Mucosa of gallbladder (tissue), 1 donor: ENCODE measurements at places on chromosomes 3 and 15. TPM values are rescaled to one million over a fixed set of nuclear protein-coding genes. Genes with fewer than 3 reads are reported as not detected.

The SNX22 gene
- 1.0 TPM for total RNA-seq

- DNase-seq = peak; percentile 80
Observed at GRCh38 chr15:57559875-57560274, 31.8 kb upstream of the MYZAP start.

GRCh38 chr15:60010858-60011257 is 6.7 kb downstream of the FOXB1 start:
- DNase-seq = no peak

GRCh38 chr3:79405183-79405582 is 362.6 kb downstream of the ROBO1 start:
- DNase-seq = no peak

- DNase-seq = no peak
Observed at GRCh38 chr3:39100500-39100886, 6.9 kb downstream of the GORASP1 start.

DNA sequence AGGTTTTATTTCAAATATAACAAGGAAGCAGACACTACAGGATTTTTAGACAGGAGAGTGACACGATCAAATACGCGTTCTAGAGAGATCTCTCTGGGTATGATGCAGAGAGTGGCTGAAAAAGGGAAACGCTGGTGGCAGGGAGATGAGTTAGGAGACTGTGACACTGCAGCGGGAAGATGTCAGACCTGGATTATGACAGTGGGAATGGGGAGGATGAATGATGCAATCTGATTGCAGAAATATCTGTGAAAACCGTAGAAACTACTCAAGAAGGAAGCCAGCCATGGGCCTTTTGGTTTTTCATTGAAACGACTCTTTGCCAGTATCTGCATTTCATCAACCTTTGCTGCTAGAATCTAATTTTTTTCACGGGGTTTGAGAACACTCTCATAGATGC is 157.9 kb downstream of the FAM43A start:
- no peak for DNase-seq

- no peak for DNase-seq
Observed at GRCh38 chr3:62955126-62955525, 79.9 kb upstream of the CADPS start.

GRCh38 chr3:24704496-24704895 is 209.8 kb upstream of the THRB start:
- no peak for DNase-seq

DNA sequence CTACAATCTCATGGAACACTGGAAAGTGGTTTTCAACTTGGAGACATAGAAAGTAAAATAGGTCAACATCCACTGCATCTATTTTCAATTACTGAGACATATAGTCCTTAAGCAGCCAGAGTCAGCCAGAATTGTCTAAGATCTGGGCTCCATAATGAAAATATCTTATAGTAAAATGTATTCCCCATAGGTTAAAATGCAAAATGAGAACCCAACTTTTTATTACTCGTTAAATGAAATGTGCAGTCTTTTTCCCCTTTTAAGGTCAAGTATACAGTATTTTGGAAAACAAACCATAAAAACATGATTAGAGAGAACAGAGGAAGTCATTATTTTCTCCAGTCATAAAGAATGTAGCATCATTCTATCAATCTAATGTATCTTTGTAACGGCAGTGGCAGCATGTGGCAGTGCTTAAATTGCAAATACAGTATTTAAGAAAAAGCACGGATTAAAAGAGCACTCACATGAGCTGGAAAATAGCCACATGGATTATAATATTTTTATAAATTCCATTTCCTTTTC is 64.4 kb upstream of the CPB1 start:
- DNase-seq = no peak

DNA sequence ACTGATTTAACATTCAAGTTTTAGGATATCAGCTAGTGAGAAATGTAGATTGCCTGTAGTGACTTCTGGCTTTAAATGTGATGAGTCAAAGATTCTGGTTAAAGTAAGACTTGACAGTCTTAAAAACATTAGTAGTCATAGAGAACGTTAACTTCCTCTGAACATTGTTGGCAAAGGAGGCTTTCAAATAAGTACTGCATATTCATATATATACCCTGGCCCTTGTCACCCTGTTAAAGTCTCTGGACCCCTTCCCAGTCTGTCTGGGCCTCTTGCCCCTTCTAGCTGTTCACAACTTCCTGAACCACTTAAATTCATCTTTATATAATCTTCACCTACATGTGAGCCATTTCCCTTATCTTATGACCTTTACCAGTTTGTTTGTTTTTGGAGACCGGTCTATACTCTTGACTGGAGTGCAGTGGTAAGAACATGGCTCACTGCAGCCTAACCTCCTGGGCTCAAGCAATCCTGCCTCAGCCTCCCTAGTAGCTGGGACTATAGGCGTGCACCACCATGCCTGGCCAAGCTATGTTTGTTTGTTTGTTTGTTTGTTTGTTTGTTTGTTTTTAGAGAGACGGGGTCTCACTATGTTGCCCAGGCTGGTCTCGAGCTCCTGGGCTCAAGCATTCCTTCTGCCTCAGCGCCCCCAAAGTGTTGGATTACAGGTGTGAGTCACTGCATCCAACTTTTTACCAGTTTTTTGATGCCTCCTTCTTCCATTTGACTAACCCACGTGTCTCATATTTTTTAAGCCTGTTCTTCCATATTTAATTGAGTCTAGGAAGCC is 64.4 kb upstream of the CRTC3 start:
- no peak for DNase-seq

DNA sequence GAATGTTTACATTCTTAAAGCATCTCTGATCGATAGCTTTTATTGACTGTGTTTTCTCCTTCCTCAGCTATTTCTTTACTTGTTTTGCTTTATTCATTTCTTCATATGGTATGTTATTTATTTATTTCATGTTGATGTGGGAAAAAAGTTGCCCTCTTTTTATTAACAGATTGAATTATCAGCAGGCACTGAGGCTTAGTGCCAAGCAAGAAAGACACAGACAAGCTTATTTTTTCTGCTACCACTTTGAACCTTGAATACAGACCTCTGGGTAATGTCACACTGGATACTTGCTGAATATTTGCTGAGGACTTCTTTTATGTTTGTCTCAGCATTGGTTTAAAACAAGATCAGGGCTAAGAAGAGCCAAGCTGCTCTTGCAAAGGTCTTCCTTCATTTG is 162.0 kb upstream of the CNTN6 start:
- no peak for DNase-seq
